ENCODE measurements at places on chromosomes 5 and 9. TPM values are rescaled to one million over a fixed set of nuclear protein-coding genes. Genes with fewer than 3 reads are reported as not detected.

DNA sequence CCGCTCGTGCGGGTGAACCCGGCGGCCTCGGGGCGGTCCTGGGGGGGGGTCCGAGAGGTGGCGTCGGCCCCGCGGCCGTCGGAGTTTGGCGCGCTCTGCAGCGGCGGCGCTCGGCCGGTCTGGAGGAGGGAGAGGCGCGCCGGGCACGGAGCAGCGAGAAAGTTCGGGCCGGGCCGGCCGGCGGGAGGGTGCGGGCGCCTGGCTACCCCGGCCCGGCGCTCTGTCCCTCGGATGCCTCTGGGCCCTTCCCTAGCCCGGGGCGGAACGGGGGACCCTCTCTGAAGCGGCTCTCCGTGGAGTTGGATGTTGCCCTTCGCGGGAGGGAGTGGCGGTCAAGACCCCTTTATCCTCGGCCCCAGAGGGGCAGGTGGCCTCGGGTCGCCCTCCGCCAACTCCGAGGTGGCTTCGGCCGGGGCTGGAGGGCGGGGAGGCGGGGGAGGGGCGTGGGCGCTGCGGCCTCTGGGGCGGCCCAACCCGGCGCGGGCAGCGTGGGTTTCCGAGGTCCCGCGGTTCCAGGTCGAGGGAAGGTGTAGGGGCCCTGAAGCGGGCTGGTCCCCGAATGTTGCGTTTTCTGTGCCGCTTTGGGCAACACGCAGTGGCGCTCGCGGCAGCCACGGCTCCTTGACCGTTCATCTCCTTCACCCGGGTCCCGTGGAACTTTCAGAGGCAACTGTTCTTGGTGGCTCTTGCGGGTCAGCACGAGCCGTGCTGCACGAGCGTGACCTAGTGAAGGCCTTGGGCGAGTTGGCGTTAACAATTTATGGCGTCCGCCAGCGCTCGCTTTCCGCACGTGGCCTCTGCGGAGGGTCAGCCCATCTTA, 290.5 kb downstream of the DOCK8 start:
- DNase-seq = no peak
- peaks cover 17% of the 10 kb centered on the region for H3K4me1 ChIP-seq
- no peaks in the 10 kb centered on the region for H3K36me3 ChIP-seq
- H3K27ac ChIP-seq = no peak overlapping the region
- H3K4me3 ChIP-seq = peak overlapping the region; percentile 75

DNA sequence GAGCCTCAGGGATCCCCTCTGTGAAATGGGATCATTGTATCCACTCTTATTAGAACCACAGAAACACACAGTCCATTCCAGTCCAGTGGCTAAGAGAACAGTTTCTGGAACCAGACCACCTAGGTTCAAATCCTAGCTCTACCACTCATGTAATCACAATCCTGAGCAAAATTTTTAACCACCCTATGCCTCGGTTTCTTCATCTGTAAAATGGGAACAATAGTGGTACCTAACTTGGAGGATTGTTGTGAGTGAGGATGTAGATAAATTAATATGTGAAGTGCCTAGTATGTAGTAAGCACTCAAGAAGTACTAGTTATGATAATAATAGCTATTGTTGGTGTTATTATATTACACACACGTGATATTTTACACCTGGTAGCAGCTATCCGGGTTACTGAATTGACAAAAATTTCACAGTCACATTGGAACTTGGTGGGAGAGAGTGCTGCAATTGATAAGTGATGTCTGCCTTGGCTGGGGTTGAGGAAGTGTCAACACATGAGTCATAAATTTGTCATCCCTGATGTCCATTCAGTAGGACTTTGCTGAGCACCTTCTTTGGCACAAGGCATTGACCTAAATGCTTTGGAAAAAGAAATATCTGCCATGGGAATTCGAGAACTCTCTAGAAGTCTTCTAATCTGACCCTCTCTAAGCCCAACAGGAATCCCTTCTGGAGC, 68.4 kb downstream of the COL27A1 start:
- H3K27me3 ChIP-seq = no peaks in the 10 kb centered on the region
- no peak overlapping the region for H3K4me3 ChIP-seq
- no peak overlapping the region for H3K27ac ChIP-seq

DNA sequence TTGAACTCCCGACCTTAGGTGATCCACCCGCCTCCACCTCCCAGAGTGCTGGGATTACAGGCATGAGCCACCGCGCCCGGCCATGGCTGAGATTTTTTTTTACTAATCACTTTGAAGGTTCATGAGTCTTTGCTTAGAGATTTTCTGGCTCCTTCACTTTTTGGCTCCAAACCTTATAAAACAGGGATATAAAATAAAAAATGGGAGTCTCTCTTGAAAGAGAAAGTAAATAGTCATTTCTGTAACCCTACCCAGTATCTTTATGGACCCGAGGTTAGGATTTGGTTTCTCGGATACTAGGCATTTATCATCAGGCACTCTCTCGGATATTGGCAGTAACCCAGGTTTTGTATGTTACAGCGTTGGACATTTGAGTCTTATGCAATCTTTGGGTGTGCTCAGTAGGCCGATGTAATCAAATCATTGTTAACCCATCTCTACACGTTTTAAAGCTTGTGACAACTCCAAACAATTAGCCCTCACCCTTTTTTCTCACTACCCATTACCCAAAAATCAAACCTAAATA, 25.3 kb downstream of the STXBP1 start:
- H3K36me3 ChIP-seq = no peaks in the 10 kb centered on the region
- no peak overlapping the region for H3K4me3 ChIP-seq
- H3K27ac ChIP-seq = no peak overlapping the region
- no peaks in the 10 kb centered on the region for H3K27me3 ChIP-seq
- H3K4me1 ChIP-seq = peaks cover 11% of the 10 kb centered on the region
- no peak for DNase-seq

DNA sequence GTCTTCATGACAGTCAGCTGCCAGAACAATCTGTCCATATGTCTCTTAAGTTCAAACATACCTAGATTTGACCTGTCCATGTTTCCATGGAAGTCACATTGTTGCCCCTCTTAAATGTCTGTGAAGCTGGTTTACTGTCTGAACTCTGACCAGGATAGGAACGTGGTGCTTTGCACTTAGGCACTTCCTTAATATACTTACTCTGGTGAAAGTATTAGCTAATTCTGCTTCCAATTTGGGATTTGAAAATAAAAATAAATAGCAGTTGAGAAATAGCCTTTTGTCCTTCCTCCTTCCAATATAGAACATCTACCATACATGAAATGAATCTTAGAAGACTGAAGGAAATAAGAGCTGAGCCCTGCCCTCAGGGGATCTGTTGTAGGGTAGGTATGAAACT, 524.5 kb upstream of the CLINT1 start:
- DNase-seq = no peak
- peaks cover 5% of the 10 kb centered on the region for H3K4me1 ChIP-seq
- no peaks in the 10 kb centered on the region for H3K27me3 ChIP-seq
- no peak overlapping the region for H3K27ac ChIP-seq

Gene PCDHA9
- not detected for total RNA-seq

Gene SLC36A2
- total RNA-seq = not detected

- H3K4me3 ChIP-seq = no peak overlapping the region
- H3K4me1 ChIP-seq = peaks cover 7% of the 10 kb centered on the region
- H3K27ac ChIP-seq = no peak overlapping the region
- DNase-seq = no peak
- H3K27me3 ChIP-seq = peaks cover 69% of the 10 kb centered on the region
Observed at GRCh38 chr5:155136216-155136850, 122.8 kb downstream of the KIF4B start.

Gene CCDC183
- 2.3 TPM for total RNA-seq

GRCh38 chr9:38652486-38652885, 32.1 kb upstream of the ANKRD18A start:
- H3K4me1 ChIP-seq = no peaks in the 10 kb centered on the region
- H3K27me3 ChIP-seq = peaks cover 11% of the 10 kb centered on the region
- H3K27ac ChIP-seq = no peak overlapping the region
- H3K36me3 ChIP-seq = no peaks in the 10 kb centered on the region

- DNase-seq = no peak
- no peak overlapping the region for H3K27ac ChIP-seq
- no peaks in the 10 kb centered on the region for H3K36me3 ChIP-seq
- H3K27me3 ChIP-seq = no peaks in the 10 kb centered on the region
- no peak overlapping the region for H3K4me3 ChIP-seq
Observed at GRCh38 chr5:117652036-117652957, 1077.7 kb upstream of the SEMA6A start.

Gene ADGRD2
- not detected for total RNA-seq

Gene BHMT
- total RNA-seq = not detected

Gene SH3PXD2B
- total RNA-seq = 0.55 TPM

GRCh38 chr9:72753266-72753893, 199.5 kb downstream of the ALDH1A1 start:
- no peak overlapping the region for H3K27ac ChIP-seq
- DNase-seq = no peak
- no peaks in the 10 kb centered on the region for H3K4me1 ChIP-seq
- H3K27me3 ChIP-seq = peaks cover 6% of the 10 kb centered on the region
- no peaks in the 10 kb centered on the region for H3K36me3 ChIP-seq

Gene MEIKIN
- total RNA-seq = 2.8 TPM

Gene MYMK
- total RNA-seq = not detected

DNA sequence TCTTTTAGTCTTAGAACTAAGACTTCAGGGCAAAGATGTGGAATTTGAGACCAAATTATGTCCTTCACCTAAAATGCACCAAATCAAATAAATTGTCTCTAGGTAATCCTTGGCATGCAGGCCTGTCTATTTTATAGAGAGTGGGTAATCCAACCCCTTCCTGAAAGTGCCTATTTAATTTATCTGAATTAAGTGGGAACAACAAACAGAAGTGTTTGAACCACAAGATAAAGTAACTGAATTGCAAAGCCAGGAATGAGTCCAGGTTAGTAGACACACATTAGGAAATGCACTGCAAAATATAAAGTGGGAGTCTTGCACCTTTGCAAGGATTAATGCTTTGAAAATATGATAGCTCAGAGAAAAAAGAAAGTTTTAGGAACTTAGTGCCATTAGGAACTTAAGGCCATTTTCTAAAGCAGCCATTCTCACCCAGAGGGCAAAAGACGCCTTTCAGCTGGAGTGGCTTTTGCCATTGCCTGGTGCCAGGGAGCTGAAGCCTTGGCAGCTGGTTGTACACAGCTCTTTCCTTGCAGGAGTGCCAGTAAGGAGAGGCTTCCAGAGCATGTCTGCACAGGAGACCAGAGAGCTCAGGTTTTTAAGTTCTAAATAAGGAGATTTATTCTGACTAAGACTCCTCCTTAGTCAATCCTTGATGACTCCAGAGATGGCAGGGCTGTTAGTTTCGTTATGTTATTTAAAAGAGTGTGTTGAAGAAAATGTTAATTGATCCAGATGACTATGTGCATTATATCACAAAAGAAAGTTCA, 151.7 kb upstream of the ELL2 start:
- H3K4me3 ChIP-seq = no peak overlapping the region
- DNase-seq = no peak
- H3K27ac ChIP-seq = no peak overlapping the region

GRCh38 chr5:74957906-74958305, 91.7 kb upstream of the FAM169A start:
- H3K27me3 ChIP-seq = no peaks in the 10 kb centered on the region
- no peak for DNase-seq
- H3K36me3 ChIP-seq = peaks cover 8% of the 10 kb centered on the region
- no peak overlapping the region for H3K4me3 ChIP-seq
- no peaks in the 10 kb centered on the region for H3K4me1 ChIP-seq

DNA sequence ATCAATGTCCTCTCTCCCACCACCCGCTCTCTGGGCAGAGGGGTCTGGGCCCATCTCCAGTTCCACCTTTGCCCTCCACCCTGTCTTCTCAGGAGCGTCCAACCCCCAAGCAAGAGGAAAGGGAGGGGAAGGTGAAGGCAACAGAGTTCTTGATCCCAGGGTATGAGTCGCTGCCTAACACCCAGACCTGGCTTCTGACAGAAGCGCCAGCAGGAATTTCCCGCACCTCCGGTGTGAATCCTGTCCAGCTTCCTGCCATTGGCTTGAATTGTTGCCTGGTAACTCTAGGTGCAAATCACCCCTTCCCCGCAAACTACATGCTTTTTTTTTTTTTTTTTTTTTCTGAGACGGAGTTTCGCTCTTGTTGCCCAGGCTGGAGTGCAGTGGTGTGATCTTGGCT, 84.2 kb upstream of the IER5L start:
- H3K27me3 ChIP-seq = peaks cover 23% of the 10 kb centered on the region
- no peak for DNase-seq
- no peaks in the 10 kb centered on the region for H3K36me3 ChIP-seq
- peak overlapping the region; percentile 24 for H3K27ac ChIP-seq
- peaks cover 22% of the 10 kb centered on the region for H3K4me1 ChIP-seq

GRCh38 chr5:121257621-121258020, 594.1 kb upstream of the FTMT start:
- H3K4me3 ChIP-seq = no peak overlapping the region
- no peak for DNase-seq
- no peaks in the 10 kb centered on the region for H3K4me1 ChIP-seq
- no peaks in the 10 kb centered on the region for H3K36me3 ChIP-seq
- no peak overlapping the region for H3K27ac ChIP-seq

Gene PAEP
- total RNA-seq = not detected

Gene WDR38
- total RNA-seq = not detected

Gene SPATA31A3
- total RNA-seq = not detected

- no peaks in the 10 kb centered on the region for H3K36me3 ChIP-seq
- no peaks in the 10 kb centered on the region for H3K27me3 ChIP-seq
- no peak overlapping the region for H3K27ac ChIP-seq
- no peak overlapping the region for H3K4me3 ChIP-seq
Observed at GRCh38 chr5:142193114-142193428, 84.5 kb downstream of the NDFIP1 start.

DNA sequence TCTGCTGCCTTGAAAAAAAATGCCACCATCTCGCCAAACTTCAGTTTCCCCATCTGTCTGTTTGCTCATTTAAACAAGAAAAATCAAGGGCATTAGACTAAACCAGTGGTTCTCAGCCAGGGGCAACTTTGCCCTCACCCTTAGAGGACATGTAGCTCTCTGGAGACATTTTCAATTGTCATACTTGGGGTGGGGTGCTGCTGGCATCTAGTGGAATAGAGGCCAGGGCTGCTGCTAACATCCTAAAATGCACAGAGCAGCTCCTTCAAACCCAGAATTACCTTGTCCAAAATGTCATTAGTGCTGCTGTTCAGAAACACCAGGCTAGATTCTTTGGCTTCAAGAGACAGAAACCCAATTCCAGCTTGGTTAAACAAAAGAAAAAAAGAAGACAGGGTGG, 71.1 kb upstream of the FOXE1 start:
- no peak overlapping the region for H3K4me3 ChIP-seq
- H3K4me1 ChIP-seq = no peaks in the 10 kb centered on the region
- peaks cover 12% of the 10 kb centered on the region for H3K36me3 ChIP-seq
- H3K27ac ChIP-seq = no peak overlapping the region
- DNase-seq = no peak

DNA sequence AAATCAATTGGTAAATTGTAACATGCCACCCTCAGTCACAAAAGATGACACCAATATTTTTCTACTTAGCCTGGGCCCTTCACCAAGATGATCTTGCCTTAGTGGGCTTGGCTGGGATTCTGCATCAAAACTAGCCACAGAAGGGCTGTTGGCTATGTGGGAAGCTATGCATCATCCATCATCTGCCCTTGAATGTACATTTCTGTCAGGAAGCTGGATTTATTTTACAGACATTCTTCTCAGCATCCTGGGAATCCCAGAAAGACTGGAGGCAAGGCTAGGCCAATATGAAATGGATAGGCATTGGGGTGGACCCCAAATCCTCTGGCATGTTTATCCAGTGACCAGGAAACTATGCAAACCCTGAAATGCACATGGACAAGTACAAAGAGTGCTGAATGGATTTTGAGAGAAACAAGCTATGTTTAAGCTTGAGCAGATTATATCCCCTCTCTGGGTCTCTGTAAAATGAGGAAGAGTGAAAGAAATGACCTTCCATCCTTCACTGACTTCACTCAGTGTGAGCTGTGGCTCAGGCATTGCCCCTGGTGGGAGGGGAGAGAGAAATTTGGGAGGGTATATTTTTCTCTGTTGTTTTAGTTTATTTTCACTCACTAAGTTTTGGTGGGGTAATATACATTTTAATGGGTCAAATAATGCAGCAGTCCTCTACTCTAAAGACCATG, 283.6 kb downstream of the EBF1 start:
- peaks cover 19% of the 10 kb centered on the region for H3K4me1 ChIP-seq
- no peak for DNase-seq
- no peak overlapping the region for H3K4me3 ChIP-seq
- no peak overlapping the region for H3K27ac ChIP-seq

Gene PCDHGA12
- not detected for total RNA-seq
